ENCODE measurements at places on chromosomes 4 and X. TPM values are rescaled to one million over a fixed set of nuclear protein-coding genes. Genes with fewer than 3 reads are reported as not detected.

GRCh38 chr4:519885-520682 is 21.1 kb downstream of the PIGG start:
- no peak for DNase-seq

- DNase-seq, result peak; percentile 66
Observed at GRCh38 chr4:121696170-121696580, 605 bp downstream of the ANXA5 start.

The CXCL3 gene
- 1.2 TPM for total RNA-seq

The GPR143 gene
- total RNA-seq, result 1.2 TPM

The WNK3 gene
- 65.8 TPM for total RNA-seq
